ENCODE measurements at places on chromosomes 13 and 19.

GRCh38 chr19:2912306-2912705 lies 11.6 kb downstream of the ZNF57 start:
- DNase-seq, result no peak

DNA sequence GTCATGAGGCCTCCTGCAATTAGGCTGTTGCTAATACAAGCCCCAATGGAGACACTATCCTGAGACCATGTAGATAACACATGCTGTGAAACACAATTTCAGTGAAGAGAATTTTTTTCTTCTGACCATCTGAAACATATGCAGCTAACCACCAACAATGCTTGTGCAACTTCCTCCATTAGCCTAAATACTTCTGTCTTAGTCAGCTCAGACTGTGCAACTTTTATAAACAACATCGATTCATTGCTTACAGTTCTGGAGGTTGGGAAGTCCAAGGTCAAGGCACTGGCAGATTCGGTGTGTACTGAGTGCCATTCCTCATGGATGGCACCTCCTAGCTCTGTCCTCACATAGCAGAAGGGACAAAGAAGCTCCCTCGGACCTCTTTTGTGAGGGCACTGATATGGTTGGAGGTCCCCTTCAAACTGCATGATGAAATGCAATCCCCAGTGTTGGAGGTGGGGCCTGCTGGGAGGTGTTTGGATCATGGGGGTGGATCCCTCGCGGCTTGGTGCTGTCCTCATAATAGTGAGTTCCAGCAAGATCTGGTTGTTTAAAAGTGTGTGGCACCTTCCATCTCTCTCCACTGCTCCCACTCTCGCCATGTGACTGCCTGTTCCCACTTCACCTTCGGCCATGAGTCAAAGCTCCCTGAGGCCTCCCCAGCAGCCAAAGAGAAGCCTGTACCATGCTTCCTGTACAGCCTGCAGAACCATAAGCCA lies 27.7 kb downstream of the STK24 start:
- no peak for DNase-seq

DNA sequence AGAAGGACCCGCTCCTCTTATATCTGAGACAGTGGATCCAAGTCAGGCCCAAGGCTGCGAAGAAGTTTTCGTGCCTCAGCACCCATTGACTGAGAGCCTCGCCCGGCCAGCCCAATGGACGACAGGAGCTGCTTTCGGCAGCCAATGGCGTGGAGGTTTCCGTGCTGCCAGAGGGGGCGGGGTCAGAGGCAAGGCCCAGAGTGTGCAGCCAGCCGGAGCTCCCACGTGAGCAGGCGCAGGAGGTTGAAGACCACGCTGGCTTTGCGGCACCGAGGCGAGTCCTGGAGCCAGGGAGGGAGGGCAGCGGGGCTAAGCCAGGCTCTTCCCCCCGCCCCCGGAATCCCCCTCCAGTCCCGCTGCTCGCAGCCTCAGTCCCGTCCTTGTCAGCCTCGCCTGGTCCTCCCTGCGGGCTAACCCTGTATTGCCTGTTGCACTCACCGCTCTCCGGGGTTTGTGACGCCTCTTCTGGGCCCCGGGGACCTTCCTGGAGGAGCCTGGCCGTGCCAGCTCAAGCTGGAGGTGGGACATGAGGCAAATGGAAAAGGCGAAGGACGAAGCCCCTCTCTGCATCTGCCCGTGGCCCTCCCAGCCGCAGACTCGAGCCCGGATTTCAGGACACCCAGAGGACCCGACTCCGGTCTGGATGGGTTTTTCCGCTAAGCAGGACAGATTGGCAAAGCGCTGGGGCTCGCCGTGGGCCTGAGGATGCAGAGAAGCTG lies 1.5 kb downstream of the IFNL4 start:
- DNase-seq, result no peak

- DNase-seq, result no peak
Observed at GRCh38 chr13:37529751-37530385, 68.7 kb downstream of the POSTN start.

- no peak for DNase-seq
Observed at GRCh38 chr19:31334101-31334848, 15.0 kb downstream of the TSHZ3 start.

GRCh38 chr13:39528661-39528980 lies 74.4 kb downstream of the LHFPL6 start:
- no peak for DNase-seq

DNA sequence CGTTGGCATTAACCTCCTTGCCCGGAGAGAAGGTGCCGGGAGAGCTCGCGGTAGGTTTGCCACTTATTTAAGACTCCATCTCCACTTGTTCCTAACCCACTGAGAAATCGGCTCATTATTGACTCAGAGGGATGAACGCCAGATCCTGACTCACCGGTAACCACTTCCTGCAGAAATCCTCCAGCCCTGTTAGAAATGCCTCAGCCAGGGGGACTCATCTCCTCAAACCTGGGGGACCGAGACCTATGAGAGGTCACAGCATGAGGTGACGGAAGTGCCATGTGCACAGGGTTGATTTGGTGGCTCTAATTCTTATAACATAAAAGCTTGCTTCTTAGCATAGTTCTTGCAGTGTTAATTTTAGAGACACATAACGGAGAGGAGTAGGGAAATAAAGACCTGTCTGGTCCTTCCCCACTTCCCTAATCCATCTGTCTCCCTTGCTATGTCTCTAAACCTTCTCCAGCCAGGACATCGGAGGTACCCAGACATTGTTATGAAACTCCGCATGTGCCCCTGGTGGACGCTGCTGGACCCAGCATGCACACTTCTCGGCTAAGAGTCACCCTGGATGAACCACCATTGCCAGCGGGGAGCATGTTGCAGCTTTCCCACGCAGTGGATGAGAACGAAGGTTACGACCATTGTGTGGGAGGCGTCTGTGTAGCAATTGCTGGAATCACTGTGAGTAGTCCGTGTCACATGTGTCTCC lies 158.9 kb downstream of the EFNB2 start:
- no peak for DNase-seq

Data from memory B cell (primary cell).